ENCODE measurements at places on chromosomes 2 and 18.

DNA sequence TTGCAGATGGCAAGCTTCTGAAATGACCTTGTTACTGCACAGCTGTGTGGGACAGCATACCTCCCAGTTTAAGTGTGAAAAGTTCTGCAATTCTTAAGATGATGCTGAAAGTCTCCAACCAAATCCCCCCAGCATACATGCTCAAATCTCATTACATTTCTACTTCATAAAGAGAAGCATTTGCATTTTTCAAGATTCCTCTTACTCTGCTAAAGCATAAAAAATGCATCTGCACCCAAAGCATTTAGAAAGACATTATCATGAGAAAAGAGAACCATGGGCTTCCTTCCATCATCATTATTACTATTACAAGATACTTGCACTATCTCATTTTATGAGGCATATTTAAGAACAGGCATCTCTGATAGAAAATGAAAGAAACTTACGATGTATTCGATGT, 236.9 kb upstream of the REV1 start:
- no peak for DNase-seq

DNA sequence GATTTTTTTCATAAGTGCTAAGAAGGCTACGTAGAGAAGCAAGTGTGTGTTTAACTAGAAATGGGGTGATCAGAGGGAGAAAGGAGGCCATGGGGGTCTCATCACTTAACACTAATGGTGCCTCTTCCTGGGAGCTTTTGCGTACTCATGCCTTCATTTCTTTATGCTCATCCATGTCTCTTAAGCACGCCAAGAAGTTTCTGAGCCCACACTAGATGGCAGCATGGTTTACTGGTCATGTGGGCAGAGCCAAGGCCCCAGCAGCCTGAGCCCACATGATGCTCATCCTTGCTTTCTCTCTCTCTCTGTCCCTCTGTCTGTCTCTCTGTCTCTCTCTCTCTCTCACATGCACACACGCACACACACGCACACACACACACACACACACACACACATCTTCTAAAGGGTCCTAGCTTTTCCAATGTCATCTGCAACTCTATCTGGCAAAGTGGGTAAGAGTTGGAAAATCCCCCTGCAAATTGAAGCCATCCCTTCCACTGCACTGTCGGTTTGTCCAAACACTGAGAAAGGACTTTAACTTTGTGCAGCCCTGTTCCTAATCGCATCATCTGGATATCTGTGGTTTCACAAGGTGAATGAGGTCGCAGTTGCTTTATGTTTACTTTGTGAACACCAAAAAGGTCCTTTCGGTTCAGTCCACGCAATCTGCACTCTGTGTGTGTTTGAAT, 137.1 kb upstream of the CCDC68 start:
- peak; percentile 41 for DNase-seq

DNA sequence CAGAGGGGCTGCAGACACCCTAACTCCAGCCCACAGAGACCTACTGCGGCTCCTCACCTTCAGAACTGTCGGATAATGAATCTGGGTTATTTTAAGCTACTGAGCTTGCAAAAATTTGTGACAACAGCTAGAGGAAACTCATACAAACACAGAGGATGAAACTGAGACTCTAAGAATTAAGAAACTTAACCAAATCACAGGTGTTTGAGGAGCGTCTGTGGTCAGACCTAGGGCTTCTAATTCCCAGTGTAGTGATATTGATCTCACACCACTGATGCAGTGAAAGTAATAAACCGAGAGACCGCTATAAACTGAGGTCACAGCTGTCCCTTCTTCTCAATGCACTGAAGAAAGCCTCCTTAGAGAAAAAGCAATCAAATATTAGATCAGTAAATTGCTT, 110.1 kb downstream of the RGPD3 start:
- DNase-seq = no peak

DNA sequence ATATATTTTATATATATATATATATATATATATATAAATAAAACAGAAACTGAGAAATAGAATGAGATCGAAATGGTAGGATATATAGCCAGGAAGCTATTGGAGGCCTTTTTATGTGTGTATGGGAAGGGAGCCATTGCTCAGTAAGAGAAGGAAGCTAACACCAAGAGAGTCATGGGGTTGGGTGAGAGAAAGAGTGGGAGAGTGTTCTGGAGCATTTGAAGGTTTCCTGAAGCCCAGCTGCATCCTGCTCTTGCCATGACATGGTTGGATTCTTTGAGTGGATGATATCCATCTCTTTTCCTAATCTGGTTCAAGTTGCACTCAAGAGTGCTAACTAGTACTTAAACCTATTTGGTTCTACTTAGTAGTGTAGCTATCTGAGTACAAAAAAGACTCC, 282.3 kb downstream of the DYSF start:
- DNase-seq = peak; percentile 61

DNA sequence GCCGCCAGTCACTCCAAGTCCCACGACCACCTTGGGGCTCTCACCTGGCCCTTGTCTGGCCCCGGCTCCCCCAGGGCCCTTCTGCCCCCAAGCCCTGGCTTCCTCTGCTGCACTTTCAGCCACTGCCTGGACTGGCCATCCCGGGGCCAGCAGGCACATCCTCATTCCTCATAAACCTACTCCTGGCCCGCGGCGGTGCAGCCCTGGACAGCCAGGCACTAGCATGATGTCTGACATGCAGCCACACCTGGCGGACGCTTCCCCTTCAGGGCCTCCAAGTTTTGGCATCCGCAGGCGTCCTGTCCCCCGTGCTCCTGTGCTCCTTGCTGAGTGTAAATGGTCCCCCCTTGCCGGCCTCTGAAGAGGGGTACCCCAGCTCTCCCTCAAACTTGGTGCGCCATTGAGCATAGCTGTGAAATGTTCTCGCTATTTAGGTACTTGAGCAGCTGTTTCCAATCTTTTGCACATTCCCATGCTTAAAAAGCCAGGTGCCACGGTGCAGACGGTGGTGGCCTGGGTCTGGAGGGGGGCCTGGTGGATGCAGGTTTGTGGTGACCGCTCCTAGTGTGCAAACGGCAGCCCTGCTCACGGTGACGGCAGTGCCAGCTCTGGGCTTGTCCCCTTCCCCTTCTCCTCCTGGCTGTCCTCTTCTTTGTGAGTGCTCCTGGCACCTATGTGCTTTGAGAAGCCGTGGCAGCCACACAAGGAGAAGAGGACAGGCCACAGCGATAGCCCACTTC, 123.8 kb downstream of the MBP start:
- no peak for DNase-seq

DNA sequence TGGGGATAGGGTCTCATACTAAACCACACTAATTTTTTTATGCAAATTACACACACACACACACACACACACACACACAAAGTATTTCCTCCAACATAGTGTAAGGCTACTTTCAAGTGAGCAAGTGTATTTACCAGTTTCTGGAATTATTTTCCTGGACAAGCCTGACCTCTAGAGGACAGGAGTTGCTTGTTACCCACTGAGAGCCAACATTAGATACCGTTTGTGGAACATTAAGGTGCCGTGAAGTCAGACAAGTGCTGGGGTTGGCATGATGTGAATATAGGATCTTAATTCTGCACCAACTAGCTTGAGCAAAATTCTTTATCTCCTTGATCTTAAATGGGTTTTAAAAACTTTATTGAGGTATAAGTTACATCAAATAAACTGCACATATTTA, 39.3 kb upstream of the SERPINB2 start:
- no peak for DNase-seq

Data from lung (tissue), 17 donors.